ENCODE measurements at places on chromosomes 11 and 22.

GRCh38 chr11:114478768-114479167 is 39.5 kb downstream of the REXO2 start:
- no peak overlapping the region for H3K27ac ChIP-seq
- H3K27me3 ChIP-seq, result no peaks in the 10 kb centered on the region
- no peak overlapping the region for H3K4me3 ChIP-seq
- DNase-seq, result no peak
- H3K4me1 ChIP-seq, result no peaks in the 10 kb centered on the region
- H3K36me3 ChIP-seq, result no peaks in the 10 kb centered on the region

GRCh38 chr11:58531865-58532341 is 24.0 kb upstream of the OR5B21 start:
- no peaks in the 10 kb centered on the region for H3K27me3 ChIP-seq
- 0 out of 2 replicates have a peak, but pooled peaks cover 1% of the 10 kb centered on the region for H3K4me1 ChIP-seq
- DNase-seq, result no peak
- H3K27ac ChIP-seq, result no peak overlapping the region
- no peak overlapping the region for H3K4me3 ChIP-seq

DNA sequence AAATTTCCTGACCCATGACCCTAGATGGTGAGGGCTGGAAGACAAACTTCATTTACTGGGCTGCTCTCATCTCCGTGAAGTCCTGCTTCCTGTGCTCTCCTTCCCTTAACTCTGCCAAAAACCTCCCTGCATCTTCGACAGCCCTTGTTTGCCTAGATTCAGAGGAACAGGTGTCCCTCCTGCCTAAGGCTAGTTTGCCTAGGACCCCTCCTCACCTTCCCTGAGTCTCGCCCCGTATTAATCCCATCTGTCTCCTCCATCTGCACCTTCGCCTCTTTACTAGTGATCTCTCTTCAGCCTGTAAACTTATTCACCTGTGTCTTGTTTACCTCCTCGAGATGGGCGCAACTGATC is 33.1 kb downstream of the EIF3F start:
- H3K27ac ChIP-seq, result no peak overlapping the region
- no peak for DNase-seq
- H3K27me3 ChIP-seq, result peaks cover 23% of the 10 kb centered on the region
- H3K36me3 ChIP-seq, result no peaks in the 10 kb centered on the region

- no peak overlapping the region for H3K27ac ChIP-seq
- DNase-seq, result no peak
- no peaks in the 10 kb centered on the region for H3K27me3 ChIP-seq
- H3K36me3 ChIP-seq, result no peaks in the 10 kb centered on the region
- peaks cover 42% of the 10 kb centered on the region for H3K4me1 ChIP-seq
These were observed 86.9 kb downstream of the STIM1 start for GRCh38 chr11:3942160-3942955.

DNA sequence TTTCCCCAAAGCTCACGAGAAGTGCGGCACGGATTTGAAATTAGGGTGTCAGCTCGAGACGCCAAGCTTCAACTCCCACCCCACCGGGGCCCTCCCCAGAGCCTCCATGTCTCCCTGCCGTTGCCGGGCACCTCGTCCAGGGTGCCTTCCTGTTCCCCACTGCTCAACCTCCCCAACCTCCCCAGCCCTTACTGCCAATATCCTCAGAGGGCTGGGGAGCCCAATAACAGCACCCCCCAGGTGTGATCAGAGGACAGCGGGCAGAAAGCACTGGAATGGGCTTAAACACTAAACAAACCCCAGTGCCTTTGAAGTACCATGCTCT is 1336.4 kb downstream of the TBC1D22A start:
- H3K27me3 ChIP-seq, result no peaks in the 10 kb centered on the region
- peak overlapping the region; percentile 18 for H3K4me3 ChIP-seq
- peak overlapping the region; percentile 99 for H3K27ac ChIP-seq
- peak; percentile 60 for DNase-seq
- peaks cover 68% of the 10 kb centered on the region for H3K4me1 ChIP-seq
